Activated naive CD4-positive, alpha-beta T cell treated with anti-CD3 and anti-CD28 coated beads for 36 hours (primary cell): ENCODE measurements at places on chromosomes 6 and 20. TPM values are rescaled to one million over a fixed set of nuclear protein-coding genes. Genes with fewer than 3 reads are reported as not detected.

Gene CRIP3
- 3.1 TPM for total RNA-seq

DNA sequence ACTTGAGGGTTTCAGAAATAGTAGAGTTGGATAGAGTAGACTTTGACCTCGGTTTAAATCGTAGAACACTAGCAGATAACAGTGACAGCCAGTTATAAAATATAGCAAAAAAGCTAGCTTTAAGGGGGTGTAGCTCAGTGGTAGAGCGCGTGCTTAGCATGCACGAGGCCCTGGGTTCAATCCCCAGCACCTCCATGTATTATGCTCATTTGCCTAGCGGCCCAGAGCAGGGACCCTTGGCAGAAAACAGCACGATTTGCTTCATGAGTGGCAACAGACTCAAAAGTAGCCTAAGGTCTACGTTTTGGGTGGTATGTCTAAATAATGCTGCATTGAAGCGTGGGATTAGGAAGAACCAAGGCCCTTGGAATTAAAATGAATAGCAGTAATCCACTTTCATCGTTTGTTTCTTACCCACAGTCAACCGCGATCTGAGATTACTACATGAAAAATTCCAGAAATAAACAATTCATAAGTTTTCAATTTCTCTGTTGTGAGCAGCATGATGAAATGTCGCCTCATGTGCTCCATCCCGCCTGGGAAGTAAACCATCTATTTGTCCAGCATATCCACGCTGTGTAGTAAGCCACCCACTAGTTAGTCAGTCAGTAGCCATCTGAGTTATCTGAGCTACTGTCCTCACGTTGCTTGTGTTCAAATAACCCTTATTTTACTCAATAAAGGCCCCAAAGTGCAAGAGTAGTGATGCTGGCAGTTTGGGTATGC is 184.9 kb downstream of the GPX5 start:
- peaks cover 71% of the 10 kb centered on the region for H3K27me3 ChIP-seq
- peak; percentile 33 for DNase-seq
- H3K4me3 ChIP-seq = peak overlapping the region; percentile 38
- H3K4me1 ChIP-seq = peaks cover 6% of the 10 kb centered on the region
- H3K27ac ChIP-seq = no peak overlapping the region
- peaks cover 9% of the 10 kb centered on the region for H3K36me3 ChIP-seq

- H3K27ac ChIP-seq = no peak overlapping the region
- no peaks in the 10 kb centered on the region for H3K4me1 ChIP-seq
- H3K36me3 ChIP-seq = no peaks in the 10 kb centered on the region
- H3K27me3 ChIP-seq = peaks cover 2% of the 10 kb centered on the region
- no peak overlapping the region for H3K4me3 ChIP-seq
- DNase-seq = no peak
These were observed 102.9 kb upstream of the MCHR2 start for GRCh38 chr6:100096936-100097335.

Gene EYA2
- not detected for total RNA-seq

Gene ZBTB46
- total RNA-seq = 0.17 TPM

- no peak overlapping the region for H3K4me3 ChIP-seq
These were observed 206.8 kb downstream of the TINAG start for GRCh38 chr6:54515013-54515412.

Gene AKAP12
- 0.77 TPM for total RNA-seq

Gene PGC
- total RNA-seq = not detected

Gene LY6G6C
- total RNA-seq = not detected

DNA sequence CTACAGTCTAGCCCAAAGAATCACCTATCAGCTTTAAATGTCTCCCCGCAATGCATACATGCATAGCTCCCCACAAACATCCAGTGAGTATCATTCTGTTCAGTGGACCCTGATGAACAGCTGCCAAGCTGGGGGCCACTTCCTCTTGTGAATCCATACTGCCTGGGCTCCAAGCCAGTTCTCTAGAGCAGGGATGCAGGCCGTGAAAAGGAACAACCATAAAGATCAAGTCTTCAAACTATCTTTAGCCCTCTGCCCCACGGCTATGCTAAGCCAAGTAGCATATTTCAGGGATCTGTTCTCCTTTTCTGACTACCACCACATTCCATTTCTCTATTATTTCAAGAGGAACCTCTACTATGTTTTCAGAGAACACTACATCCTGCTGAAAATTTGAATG is 191.7 kb upstream of the BTBD3 start:
- no peak overlapping the region for H3K4me3 ChIP-seq
- no peaks in the 10 kb centered on the region for H3K27me3 ChIP-seq
- no peak overlapping the region for H3K27ac ChIP-seq
- no peak for DNase-seq

Gene RIMS1
- not detected for total RNA-seq

DNA sequence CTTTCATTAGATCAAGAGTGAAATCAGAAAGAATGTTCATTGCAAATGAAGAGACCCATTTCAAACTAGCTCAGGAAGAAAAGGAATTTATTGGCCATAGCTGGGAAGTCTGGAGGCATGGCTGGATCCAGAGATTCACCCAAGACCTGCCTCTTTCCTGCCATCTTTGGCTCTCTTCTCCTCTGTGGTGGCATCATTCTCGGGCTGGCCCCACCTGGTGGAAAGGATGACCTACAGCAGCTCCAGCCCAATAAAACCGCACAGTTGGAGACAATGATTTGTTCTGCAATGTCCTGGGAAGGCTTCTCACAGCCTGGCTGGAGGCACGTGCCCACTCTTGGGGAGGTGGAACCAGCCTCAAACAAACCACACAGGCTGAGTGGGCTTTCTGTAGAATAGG is 18.1 kb upstream of the FERMT1 start:
- no peaks in the 10 kb centered on the region for H3K36me3 ChIP-seq
- peak; percentile 14 for DNase-seq
- no peaks in the 10 kb centered on the region for H3K4me1 ChIP-seq
- H3K27ac ChIP-seq = no peak overlapping the region
- no peak overlapping the region for H3K4me3 ChIP-seq
- peaks cover 15% of the 10 kb centered on the region for H3K27me3 ChIP-seq

Gene SPEF1
- total RNA-seq = not detected

- peak overlapping the region; percentile 98 for H3K27ac ChIP-seq
- H3K4me1 ChIP-seq = peaks cover 87% of the 10 kb centered on the region
- H3K36me3 ChIP-seq = peaks cover 3% of the 10 kb centered on the region
- H3K4me3 ChIP-seq = peak overlapping the region; percentile 67
These were observed 11.6 kb downstream of the IGF2R start for GRCh38 chr6:159980474-159980873.

DNA sequence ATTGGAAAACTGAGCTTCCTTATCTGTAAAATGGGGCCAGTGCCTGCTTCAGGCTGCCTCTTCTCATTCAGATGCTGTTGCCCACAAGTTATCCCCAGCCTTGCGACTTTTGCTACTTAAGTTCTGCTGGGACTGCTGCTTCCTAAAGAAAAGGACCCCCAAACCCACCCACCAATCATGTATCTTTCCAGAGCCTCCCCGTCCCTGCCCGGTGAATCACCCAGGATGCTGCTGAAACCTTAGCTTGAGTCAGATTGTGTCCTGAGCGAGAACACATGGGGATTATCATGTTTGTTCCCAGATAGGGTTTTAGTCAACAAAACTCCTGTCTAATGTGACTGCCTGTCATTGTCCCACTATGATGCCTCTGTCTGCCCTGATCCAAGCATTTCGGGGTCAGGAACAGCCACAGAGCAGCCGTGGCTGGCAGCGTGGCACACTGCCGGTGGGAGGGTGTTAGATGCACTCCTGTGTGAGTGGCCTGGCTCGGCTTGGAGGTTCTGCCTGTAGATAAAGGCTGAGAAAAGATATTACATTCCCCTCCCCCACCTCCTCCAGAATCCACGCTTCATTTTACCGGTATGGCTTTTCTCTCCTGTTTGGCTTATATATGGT is 79.9 kb downstream of the TOX2 start:
- H3K4me1 ChIP-seq = no peaks in the 10 kb centered on the region
- no peaks in the 10 kb centered on the region for H3K27me3 ChIP-seq
- no peaks in the 10 kb centered on the region for H3K36me3 ChIP-seq
- H3K27ac ChIP-seq = no peak overlapping the region
- H3K4me3 ChIP-seq = no peak overlapping the region

Gene HSPA12B
- not detected for total RNA-seq

Gene MTFR2
- 19.2 TPM for total RNA-seq

DNA sequence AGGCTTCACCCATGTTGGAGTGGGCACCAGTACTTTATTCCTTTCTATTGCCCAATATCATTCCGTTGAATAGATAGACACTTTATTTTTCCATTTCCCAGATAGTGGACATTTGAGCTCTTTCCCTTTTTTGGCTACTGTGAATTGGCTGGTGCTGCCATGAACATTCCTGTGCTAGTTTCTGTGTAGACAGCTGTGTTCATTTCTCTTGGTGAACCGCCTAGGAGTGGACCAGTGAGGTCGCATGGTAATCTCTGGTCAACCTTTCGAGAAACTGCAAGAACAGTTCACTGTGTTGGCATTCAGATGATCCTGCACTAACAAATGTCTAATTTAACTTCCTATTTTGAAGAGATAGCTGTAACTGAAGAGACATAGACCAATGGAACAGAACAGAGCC is 58.6 kb downstream of the RAMACL start:
- no peaks in the 10 kb centered on the region for H3K27me3 ChIP-seq
- H3K36me3 ChIP-seq = peaks cover 12% of the 10 kb centered on the region
- no peak for DNase-seq

DNA sequence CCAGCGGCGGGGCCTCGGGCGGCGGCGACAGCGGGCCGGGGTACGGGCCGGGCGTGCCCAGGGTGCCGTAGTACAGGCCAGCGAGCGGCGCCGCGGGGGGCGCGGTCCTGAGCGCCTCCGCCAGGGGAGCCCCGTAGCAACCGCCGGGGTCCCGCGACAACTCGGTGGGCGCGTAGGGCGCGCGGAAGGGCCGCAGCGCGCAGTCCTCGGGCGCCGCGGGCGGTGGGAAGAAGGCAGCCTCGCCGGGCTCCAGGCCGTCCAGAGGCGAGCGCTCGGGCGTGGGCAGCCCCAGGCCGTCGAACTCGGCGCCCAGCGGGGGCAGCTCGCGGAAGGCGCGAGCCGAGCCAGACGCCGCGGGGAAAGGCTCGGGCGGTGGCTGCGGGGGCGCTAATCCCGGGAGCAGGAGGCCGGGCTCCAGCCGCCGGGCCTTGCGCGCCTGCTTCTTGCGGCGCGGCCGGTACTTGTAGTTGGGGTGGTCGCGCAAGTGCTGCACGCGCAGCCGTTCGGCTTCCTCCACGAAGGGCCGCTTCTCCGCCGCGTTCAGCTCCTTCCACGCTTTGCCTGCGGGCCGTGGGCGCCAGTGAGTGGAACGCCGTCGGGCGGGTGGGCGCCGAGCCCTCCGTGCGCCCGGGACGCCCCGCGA is 916 bp downstream of the SOX18 start:
- no peak overlapping the region for H3K4me3 ChIP-seq
- H3K27ac ChIP-seq = no peak overlapping the region
- no peaks in the 10 kb centered on the region for H3K36me3 ChIP-seq
- peaks cover 37% of the 10 kb centered on the region for H3K27me3 ChIP-seq
- H3K4me1 ChIP-seq = peaks cover 4% of the 10 kb centered on the region
- no peak for DNase-seq

DNA sequence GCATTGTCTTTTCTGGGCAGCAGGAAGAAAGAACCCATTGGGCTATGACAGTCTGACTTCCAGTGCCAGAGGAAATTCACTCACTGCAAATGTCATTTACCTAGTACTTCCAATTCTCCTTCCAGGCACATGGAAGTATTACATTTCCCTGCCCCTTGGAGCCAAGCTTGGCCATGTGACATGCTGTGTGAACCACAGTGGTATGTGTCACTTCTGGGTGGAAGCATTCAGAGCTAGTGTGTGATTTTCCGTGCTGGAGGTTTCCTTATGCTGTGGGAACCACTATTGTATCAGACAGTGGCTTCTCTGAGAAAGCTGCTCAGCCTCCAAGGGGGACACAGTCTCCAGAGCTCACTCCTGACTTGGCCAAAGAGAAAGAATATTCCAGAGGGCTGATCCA is 387.6 kb downstream of the CDC5L start:
- no peak for DNase-seq
- H3K4me3 ChIP-seq = no peak overlapping the region
- H3K27me3 ChIP-seq = no peaks in the 10 kb centered on the region
- no peaks in the 10 kb centered on the region for H3K4me1 ChIP-seq
- H3K27ac ChIP-seq = no peak overlapping the region
- no peaks in the 10 kb centered on the region for H3K36me3 ChIP-seq

Gene OR2H1
- total RNA-seq = not detected

DNA sequence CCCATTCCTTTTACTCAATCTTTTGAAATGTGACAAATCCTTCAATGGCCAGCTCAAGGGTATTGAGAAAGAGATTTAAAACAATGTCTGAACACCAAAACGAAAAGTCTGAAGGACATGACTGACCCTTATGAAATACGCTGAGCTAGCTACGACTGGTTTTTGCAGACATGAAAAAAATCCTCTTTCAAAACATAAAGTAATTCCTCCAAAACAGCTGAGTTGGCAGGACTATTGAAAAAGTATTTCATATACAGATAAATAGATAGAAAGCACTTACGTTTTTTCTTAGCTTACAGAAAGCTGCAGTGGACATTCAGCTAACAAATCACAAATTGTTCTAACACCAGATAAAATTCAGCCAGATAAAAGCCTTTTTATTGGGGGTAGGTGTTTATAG is 702.7 kb upstream of the AGPAT4 start:
- no peaks in the 10 kb centered on the region for H3K4me1 ChIP-seq
- H3K27me3 ChIP-seq = no peaks in the 10 kb centered on the region
- no peak overlapping the region for H3K27ac ChIP-seq
- H3K36me3 ChIP-seq = peaks cover 4% of the 10 kb centered on the region
- no peak for DNase-seq

Gene TINAG
- not detected for total RNA-seq
